Activated T-cell treated with anti-CD3 and anti-CD28 coated beads for 48 hours (primary cell): ENCODE measurements at places on chromosomes 11 and 22.

DNA sequence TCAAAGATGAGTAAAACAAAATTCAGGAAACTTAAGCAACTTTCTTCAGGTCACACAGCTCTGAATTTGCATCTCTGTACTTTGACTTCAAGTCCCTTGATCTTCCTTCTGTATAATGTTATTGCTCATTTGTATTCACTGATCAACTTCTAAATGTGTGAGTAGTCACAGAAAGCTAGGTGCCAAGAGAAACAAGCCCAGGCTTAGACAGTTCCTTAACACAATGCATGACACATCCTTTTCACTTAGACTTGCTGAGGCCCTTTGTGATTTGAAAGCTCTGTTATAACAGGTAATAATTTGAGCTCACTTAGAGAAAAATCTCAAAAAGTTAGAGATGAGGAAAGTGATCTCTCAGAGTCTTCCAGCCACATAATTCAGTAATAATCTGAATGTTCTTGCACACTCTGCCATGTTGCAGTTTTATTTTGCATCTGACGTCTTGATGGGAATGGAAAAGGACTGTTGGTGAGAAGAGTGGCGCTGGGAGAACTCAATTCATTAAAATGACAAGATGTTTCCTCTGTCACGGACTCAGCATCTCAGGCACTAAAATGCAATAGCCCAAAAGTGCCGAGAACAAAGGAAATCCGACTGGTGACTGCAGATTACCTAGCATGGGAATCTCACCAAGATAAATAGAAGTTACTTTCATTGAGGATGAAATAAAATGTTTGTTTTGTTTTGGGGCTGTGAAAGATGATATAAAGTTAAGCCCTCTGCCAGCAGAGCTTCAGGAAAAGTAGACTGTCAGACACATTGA, 665.3 kb downstream of the OPCML start:
- no peak for DNase-seq

- no peak for DNase-seq
Measured at GRCh38 chr11:12998336-12998735, 10.8 kb upstream of the RASSF10 start.

DNA sequence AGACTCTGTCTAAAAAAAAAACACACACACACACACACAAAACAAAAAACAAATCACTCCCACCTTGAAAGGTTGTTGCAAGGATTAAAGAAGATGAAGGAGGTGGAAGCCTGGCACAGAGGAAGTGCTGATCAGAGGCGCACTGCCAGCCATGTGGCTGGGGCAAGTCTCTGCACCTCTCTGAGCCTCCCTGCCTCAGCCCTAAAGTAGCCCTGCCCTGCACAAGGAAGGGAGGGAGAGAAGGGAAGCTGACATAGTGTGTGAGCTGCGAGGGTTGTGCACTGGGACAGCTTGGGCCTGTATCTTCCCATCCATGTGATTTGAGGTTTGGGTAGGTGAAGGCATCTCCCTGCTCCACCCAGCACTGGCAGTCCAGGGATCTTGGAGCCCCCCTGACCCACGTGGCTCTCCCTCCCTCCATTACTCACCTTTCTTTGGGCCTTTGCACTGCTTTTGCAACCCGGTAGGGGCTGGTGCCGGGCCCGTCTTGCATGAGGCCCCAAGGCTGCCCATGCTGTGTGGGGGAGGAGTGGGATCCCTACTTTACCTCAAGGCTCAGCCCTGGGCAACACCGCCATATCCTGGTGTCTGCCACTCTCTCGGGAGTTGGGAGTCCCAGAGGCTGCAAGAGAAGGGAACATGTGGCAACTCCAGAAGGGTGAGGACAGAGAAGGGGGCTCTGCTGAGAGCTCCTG, 30.5 kb downstream of the IFT27 start:
- no peak for DNase-seq

DNA sequence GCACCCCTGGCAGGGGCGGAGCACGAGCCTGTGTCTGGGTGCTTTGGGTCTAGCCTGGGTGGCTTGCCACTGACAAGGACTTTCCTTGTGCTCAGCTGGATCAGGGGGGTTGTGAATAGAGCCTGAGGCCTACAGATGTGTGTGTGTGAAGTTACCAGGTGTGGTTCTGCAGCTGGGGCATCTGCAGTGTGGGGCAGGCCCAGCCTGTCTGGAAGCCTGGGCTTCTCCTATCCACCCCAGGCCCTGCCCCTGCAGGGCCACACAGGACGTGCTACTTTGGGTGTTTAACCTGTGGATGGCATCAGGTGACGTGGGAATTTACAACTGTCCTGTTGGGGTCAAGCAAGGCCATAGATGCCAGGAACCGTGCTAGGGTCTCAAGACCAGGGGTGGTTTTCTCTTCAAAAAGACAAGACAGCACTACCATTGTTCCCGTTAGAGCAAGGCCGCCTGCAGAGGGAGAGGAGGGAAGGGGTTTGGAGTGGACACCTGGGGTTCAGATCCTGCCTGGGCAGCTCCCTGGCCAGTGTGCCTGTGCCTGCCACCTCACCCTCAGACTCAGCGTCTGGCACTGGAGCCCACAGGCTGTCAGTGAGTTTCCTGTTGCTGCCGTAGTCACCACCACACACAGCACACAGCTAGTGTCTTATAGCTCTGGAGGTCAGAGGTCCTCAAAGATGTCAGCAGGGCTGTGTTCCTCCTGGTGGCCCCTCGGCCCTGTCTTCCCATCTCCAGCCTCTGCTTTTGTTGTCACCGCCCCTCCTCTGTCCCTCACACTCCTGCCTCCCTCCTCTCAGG, 31.6 kb downstream of the CTTN start:
- no peak for DNase-seq

- no peak for DNase-seq
Measured at GRCh38 chr11:27002838-27003237, 8.9 kb downstream of the FIBIN start.

DNA sequence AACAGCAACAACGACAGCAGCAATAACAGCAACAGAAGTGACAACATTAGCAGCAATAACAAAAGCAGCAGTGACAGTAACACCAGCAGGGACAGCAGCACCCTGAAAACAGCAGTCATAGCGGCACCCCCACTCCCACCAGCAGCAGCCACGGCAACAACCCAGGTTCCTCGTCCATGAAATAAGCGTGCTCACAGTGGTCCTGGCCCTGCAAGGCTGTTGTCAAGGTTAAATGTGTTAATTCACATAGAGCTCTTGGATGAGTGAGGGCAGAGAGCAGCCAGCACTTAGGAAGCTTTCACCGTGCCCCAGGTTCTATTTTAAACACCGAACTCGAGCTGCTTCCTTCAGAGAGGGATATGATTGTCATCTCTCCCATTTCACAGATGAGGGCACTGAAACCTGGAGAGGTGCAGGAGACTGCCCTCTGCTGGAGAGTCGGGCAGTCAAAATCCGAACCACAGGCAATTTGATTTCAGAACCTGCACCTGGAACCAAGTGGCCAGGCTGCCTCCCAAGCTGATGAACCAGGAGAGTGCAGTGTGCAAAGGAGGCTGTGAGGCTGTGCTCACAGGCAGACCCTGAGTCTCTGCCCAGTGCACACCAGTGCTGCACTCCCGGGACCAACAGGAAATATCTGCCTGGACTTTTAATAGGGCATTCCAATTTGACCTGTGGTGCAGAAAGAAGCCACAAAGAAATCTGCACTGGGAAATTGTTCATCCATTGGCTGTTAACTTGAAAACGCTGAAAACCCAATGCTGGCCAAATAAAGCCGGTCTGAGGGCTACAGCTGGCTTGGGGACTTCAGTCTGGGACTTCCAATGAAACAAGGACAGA, 22.9 kb upstream of the FGF3 start:
- DNase-seq: no peak

DNA sequence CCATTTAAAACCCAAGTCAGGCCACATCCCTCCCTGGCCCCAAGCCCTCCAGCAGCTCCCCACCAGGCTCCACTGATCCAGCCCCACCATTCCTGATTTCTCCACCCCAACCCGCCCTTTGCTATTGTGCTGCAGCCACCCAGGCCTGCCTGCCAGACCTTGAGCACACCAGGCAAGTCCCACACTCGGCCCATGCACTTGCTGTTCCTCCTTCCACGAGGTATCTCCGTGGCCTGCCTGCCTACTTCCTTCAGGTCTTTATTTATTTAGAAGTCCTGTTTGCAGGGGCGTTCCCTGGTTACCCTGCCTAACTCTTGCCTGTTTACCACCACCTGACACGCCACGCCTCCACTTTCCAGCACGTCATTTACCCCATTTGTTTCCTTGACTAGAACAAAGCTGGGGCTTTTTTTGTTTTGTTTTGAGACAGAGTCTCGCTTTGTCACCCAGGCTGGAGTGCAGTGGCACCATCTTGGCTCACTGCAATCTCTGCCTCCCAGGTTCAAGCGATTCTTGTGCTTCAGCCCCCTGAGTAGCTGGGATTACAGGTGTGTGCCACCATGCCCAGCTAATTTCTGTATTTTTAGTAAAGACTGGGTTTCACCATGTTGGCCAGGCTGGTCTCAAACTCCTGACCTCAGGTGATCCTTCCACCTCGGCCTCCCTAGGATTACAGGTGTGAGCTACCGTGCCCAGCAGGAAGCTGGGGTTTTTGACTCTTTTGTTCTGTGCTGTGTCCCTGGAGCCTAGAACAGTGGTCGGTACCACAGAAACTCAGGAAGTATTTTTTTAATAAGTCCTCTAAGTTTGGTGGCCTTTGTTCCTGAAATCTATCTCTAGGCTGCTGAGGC, 6.7 kb downstream of the CENPM start:
- peak; percentile 87 for DNase-seq

GRCh38 chr22:28992565-28993356, 68.9 kb downstream of the C22orf31 start:
- DNase-seq: no peak

DNA sequence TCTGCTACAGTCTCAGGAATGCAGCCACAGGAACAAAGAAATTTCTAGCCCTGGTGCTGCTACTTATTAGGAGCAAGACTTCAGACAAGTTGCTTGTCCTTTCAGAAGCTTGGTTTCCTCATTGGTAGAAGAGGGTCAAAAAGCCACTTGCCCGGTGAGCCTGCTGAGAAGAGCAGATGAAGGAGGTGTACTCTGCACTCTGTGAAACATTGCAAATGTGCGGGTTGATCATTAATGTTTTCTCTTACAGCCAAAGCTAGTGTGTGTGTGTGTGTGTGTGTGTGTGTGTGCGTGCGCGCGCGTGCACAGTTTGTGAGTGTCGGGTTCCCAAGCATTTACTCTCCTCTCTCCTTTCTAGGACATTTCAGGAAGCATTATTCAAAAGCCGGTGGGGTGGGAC, 86.3 kb upstream of the NNMT start:
- no peak for DNase-seq

GRCh38 chr11:130421697-130422096, 6.7 kb downstream of the ADAMTS8 start:
- no peak for DNase-seq

DNA sequence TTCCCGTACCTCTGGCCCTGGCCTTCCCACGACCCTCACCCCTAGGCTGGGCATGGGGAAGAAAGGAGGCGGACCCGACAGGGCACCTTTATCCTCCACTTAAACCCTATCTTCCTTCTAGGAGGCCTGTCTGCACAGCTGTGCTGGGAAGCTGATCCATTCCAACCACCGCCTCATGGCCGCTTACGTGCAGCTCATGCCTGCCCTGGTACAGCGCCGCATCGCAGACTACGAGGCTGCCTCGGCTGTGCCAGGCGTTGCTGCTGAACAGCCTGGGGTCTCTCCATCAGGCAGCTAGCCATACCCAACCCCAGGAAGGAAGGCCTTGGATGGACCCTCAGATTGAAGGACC, 599 bp downstream of the TIMM10B start:
- no peak for DNase-seq

DNA sequence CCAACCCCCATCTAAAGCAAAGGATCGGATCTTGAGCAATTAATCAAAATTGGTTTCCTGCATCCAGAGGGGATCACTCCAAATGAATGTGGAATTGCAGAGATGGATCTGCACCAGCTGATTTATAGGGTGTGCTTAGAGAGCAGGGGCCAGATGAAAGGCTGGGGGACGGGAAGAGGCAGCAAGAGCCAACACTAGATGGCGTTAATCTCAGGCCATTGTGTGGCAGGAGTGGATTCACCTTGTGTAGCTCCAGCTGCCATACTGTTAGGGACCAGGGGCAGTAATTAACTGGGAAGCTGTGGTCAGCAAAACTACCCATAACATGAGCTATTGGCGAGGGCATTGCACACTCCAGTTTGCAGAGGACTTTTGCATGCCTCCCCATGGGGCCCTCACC, 35.6 kb downstream of the SERPINH1 start:
- no peak for DNase-seq

- DNase-seq: no peak
Measured at GRCh38 chr11:46413760-46414465, 22.3 kb upstream of the CHRM4 start.

GRCh38 chr22:50200461-50201190, at the start of gene SELENOO:
Gene SELENOO (plus strand): TSS chr22:50201011. CDS start chr22:50201037, 26 bp downstream.
- peak; percentile 92 for DNase-seq

- no peak for DNase-seq
Measured at GRCh38 chr11:65767406-65767805, 13.4 kb downstream of the AP5B1 start.

DNA sequence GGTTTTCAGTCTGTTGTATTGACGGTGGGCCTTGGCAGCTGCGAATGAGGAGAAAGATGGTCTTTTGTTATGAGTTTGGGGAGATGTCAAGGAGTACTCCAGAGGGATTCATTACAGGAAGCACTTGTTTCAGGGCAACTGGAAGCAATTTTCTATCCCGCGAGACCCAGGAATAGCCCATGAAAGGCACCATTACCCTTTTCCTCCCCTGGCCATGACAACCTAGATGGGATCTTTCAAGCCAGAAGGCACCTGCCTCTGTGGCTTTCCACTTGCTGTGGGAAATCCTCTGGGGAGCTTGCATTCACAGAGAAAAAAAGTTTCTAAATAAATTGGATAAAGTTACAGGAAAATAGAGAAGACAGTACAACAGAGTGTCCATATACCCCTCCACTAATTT, 2.7 kb downstream of the ZNF215 start:
- DNase-seq: no peak

DNA sequence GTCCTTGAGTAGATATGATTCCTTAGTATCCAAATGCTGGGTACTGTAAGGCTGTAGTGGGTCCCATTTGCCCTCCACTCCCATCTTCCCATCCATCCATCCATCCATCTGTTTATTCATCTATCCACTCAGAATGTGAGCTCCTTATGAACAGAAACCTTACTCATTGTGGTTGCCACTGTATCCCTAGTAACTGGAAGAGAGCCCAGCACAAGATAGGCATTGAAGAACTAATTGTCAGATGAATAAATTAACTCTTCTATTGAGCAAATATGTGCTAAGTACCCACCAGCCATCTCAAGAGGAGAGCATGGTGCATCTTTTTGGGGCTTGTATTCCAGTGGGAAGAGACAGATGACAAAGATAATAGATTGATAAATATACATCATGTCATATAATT, 86.4 kb upstream of the SEZ6L start:
- no peak for DNase-seq

DNA sequence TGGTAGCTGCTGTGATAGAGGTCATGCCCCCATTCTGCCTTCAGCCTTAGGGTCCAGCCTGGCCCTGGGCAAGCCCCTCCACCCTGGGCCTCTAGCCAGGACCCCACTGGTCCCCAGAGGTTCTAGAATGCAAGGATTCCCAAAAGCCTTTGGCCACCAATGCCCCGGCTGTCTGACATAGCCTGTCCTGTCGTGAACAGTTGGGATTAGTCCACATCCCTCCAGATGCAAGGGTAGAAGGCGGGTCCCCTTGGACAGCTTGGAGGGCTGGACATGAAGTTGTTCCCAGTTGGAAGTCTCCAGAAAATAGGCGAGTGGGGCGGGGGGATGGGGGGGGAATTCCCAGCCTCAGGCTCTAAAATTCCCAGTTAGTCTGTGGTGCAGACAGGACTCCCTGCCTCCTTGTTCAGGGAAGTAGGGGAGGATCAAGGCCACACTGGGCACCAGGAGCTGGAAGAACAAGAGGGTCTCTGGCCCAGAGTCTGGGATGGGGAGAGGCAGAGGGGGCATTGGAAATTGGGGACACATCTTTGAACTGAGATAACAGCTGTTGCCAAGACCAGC, 5.2 kb upstream of the ADORA2A start:
- DNase-seq: no peak

- DNase-seq: no peak
Measured at GRCh38 chr11:17514476-17514875, 29.7 kb downstream of the USH1C start.
